ENCODE measurements at places on chromosomes 4 and X.
A peak's percentile ranks its signal among the peaks of the same experiment; 100 is the strongest.

DNA sequence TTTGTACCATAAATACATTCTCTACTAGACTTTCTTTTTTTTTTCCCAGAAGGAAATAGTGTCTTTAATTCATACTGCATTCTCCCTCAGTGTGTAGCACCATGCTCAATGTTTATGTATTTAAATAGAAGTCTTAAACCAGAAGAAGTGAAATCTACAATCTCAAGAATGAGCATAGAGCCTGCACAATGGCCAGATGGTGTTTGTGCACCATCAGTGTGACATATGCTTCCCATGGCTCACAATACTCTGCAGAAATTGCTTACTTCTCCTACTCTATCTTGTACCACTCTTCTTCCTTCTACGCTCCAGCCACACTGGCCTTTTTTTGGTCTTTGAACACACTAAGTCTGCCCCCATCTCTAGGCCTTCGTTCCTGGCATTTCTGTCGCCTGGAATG, 2.6 kb upstream of the DOCK11 start:
- no peak for DNase-seq

DNA sequence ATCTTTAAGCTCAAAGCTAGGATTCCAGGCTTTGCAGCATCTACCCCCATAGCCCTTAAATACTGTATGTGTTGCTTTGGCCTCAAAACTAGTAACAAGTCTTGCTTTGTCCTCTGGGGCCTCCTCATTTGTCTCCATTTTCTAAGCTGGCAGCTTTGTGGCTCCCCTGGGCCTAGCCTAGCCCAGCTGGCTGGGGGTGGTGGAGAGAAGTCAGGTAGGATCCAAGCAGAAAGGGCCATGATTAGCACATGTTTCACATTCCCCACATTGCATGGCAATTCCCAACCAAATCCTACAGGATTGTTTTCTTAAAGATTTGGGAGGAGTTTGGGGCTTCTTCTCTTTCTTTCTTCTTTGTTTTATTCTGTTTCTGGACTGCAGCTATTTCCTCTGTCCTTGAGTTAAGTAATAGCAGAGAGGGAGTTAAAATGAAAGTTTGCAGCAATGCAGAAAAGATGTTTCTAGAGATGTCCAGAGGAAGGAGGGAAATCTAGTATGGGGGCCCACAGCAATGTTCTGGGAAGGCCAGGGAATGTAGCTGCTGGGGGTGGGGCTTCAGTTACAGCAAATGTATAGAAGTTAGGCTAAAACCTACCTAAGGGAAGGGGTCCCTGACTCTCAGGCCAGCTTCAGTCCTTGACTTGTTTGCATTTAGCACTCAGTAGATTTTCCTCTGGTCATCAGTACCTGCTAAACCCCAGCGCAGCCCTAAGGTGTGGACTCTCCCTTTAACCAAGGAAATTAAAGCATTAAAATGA, 92.1 kb downstream of the SHROOM4 start:
- DNase-seq = peak; percentile 83

DNA sequence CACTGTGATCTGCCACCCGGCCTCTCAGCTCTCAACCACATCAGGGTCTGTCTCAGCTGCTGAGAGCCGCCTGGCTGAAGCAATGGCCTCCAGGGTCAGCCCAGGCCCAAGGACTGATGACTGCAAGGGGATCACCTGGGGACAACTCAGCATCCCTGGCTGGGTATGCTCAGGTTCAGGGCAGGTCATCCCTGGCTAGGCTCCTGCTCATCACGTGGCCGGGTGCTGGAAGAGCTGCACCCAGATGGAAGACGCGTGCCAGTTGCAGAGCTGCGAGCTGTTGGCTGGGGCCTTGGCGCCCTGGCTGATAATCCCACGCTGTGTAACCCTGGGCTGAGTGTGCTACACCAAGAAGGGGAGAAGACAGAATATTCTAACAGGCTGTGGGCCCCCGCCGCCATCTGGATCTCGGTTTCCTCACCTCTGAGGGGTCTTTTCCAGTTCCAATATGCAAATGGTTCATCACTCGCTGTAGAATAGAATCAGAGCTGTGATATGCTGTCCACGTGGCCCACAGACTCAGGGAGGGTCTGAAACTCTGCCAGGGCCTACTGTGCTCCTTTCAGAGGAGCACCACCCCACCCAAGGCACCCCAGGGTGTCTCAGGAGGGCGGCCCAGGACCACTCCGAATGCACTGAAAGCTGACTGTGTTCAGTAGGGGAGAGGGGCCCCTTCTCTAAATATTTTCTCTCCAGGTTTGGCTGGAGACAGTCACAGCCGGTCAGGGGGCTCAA, 338.8 kb downstream of the BCOR start:
- no peak for DNase-seq

DNA sequence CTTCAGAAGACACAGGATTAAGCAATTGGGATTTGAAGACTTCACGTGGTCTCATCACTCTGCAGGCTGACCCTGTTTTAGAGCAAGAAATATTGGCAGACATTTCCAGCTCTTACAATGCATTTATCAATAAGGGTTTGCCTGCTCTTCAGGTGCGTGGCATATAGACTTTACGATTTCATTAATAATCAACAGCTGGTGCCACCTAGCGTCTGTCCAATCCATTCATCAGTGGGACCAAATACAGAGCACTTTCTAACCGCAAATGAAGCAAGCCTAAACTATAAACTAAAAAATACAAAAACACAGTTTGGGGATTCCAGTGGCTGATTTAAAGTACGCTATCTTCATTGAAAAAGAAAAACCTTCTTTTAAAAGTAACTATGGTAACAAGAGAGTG, 125.4 kb upstream of the DMD start:
- DNase-seq = peak; percentile 8

- no peak for DNase-seq
Measured at GRCh38 chr4:89379511-89380044, 72.0 kb upstream of the GPRIN3 start.

GRCh38 chr4:4387531-4388310, 819 bp downstream of the NSG1 start:
- DNase-seq = no peak

DNA sequence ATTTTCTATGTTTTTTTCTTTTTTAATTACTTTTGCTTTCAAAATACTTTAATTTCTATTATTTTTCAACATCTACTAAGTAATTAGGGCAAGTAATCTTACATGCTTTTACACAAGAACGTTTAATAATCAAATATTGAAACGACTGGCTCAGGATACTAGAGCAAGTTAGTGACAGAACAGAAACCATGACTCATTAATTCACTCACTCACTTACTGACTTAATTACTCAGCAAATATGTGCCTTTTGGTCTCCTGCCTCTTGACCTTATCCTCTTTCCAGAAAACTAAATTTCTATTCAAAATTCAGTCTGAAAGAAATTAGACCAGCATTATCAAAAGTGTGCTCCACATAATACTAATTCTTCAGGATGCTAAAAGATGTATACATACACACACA, 314.9 kb upstream of the TEX13C start:
- no peak for DNase-seq

GRCh38 chr4:150002561-150002960, 75.7 kb upstream of the DCLK2 start:
- no peak for DNase-seq

- DNase-seq = peak; percentile 54
Measured at GRCh38 chr4:187387739-187388138, 607.8 kb upstream of the ZFP42 start.

- DNase-seq = peak; percentile 67
Measured at GRCh38 chrX:48957477-48957826, at the start of gene OTUD5. Gene OTUD5, minus strand, starts transcription at chrX:48957607. Its CDS starts 37 bp downstream, at chrX:48957570.

GRCh38 chr4:102869569-102870197, 891 bp downstream of the CISD2 start:
- peak; percentile 1 for DNase-seq

DNA sequence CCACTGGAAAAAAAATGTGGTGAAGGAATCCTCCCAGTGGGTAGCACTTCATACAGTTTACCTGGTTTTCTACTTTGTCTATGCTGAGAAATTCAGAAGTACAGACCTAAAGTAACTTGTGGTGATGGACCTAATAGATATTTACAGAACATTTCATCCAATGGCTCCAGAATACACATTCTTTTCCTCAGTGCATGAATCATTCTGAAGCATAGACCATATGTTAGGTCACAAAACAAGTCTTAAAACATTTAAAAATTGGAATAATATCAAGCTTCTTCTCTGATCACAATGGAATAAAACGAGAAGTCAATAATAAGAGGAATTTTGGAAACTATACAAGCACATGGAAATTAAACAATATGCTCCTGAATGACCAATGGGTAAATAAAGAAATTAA, 450.1 kb upstream of the INTU start:
- DNase-seq = peak; percentile 42

DNA sequence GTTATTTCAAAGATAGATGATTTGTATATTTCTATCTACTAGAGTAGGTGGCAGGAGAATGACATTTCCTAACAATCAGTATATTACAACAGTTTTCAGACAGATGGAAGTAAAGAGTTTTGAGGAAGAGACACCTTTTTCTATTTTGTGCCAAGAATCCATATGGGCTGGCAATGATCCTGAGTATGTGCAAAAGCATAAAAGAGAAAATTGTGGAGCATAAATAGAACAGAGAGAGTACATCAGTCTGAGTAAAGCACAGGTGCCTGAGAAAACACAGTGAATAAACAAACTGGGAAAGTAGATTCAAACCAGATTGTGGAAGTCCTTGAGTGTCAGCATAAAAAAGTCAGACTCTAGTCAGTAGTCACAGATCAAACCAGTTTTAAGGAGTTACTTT, 96.8 kb upstream of the WDR44 start:
- DNase-seq = no peak

- no peak for DNase-seq
Measured at GRCh38 chrX:23900220-23900797, 7.4 kb downstream of the APOO start.

DNA sequence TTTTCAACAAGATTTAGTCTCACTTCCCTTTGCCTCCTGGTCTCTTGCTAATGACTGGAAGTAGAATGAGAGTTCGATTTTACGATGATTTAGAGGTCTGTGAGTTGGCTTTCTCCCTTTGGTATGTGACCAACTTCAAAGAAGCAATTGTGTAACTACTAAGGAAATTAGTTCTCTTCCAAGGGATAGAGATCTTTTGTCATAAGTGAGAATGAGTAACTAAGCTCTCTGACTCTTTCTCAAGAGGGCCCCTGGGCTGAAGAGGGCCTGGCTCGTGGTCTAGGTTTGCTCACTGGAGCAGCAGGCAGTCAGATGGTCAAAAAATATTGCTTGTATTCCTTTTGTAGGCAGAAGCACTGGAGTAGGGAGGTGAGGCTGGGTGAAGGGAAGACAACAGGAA, 176.3 kb downstream of the ENOX2 start:
- DNase-seq = peak; percentile 71

- DNase-seq = no peak
Measured at GRCh38 chr4:166846939-166847338, 387.4 kb downstream of the SPOCK3 start.

DNA sequence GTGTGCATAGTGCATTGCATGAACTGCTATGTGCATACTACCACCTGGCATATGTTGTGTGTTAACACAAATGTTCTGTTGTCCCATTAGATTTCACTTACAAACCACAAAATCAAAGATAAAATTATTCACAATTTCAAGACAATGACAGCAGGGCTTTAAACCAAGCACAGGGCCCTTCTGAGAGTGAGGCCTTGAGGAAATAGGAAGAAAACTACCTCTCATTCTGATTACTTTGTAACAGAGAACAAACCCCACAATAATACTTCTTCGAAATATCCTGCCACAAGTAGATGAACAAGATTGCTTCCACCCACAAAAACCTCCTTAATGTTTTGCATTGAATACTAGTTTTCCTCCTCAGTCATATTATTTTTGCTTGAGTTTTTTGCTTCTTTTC, 85.5 kb upstream of the SPANXB1 start:
- no peak for DNase-seq

DNA sequence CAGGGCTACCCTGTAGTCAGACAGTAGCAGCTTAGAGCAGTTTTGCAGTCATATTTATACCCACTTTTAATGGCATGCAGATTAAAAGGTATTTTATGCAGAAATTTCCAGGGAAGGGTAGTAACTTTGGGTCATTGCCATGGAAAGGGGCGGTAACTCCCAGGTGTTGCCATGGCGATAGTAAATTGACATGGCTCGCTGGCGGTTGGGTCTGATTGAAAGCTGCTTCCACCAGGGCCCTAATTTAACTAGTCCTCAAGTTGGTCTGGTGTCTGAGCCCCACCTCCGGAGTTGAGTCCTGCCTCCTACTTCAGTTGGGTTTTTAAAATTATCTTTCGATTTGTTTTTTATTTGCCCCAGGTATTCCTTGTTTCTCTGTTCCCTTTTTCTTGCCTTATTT, 70.1 kb downstream of the NAA11 start:
- DNase-seq = no peak

DNA sequence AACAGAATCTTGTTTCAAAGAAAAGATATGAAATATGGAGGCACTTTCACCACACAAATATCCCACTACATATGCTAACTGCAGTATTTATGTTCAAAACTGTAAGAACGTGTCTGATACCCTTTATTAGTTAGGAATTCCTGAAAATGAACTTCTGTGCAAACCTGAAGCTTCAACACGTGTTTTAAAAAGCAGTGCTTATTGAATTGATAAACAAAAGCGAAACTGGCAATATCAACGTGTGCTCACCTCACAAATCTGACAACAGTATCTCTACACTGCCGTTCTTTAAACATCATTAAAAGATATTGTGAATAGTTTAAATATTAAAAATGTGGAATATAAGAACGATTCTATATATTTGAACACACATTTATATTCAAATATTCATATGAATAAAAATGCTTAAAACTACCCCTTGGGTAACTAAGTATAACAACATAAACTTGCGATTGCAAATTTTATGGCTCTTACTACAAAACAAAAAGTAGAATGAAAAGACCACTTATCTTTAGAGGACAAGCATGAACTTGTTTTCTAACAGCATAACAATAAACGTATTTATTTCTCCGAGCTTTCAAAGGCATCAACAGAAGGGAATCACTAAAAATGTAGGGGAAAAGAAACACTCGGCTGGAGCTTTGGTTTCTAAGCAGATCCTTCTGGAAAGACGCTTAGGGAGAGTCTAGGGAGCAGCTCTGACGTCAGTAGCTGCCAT, at the start of gene LRP2BP:
LRP2BP (minus strand) TSS at position 687 of the 718 bp plus-strand sequence. CDS start 17,738 bp downstream, outside the sequence.
- no peak for DNase-seq

DNA sequence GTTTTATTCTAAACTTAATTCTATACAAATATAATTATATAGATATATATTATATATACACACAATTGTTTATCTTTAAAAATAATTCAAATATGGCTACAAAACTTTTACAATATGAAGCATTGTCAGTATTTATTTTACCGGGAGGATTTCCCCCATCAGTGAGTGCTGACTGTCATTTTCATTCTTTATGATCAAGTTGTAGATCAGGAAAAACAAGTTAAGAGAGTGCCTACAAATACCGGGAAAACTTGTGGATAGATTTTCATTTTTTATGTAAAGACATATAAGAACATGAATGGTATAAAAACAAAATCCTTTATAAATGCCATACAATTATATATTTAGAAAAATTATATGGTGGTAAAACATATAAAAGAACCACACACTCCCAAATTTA, 37.8 kb downstream of the CLCN3 start:
- no peak for DNase-seq

DNA sequence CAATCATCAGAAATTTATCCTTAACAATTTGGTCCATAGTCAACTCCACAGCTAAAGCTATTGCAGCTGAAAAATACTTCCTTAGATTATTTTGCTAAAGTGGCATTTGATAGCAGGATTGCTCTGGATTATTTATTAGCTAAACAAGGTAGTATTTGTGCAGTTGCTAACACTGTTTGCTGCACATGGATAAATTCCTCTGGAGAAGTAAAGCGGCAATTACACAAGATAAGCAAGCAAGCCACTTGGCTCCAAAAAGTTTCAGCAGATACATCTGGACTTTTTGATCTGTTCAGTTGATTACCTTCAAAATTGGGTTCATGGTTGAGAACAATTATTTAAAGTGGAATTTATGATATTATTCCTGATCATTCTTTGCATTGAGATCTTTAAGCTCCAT, 971.5 kb downstream of the C4orf33 start:
- no peak for DNase-seq
